ENCODE measurements at places on chromosomes 13 and 19.

GRCh38 chr19:40623403-40624251, 22.5 kb downstream of the LTBP4 start:
- DNase-seq: no peak

DNA sequence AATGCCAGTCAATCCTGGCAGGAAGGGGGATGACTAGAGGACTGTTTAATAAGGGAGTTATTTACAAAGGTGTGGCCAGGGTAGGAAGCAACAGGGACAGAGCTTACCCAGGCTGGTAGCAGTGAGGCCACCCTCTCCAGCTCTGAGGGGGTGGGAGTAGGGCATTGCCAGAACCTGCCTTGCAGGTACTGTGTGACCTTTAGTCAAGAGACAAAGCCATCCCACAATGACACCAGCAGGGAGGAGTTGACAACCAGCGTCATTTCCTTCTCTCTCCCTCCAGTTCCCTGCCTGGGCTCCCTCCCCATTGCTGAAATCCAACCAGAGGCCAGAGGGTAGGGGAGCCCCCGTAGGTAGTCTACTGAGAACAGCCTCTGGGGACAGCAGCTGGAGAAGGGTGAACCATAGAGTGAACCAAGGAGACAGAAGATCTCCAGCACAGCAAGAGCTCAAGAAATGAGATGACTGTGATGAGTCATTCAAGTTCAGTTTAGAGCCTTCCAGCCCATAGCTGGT, 33.3 kb upstream of the SPATA13 start:
- DNase-seq: no peak

GRCh38 chr13:56424246-56424645, 716.5 kb upstream of the PRR20A start:
- no peak for DNase-seq

DNA sequence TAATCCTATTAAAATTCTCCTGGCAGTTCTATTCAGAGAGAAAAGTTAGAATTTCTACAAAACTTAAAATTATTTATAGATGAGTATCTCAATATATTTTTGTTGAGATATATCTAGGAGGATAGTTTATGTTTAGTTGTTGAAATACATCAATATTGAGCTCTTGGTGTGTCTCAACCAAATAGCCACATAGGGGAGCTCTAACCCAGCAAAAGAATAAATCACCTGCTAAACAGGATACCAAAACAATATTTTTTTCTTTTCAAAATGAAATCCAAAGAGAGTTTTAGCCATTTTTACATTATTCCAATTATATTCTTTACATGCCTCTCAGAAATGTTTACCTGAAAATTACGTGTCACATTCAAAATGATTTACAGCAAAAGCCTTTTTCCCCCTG, 954.7 kb downstream of the SLITRK6 start:
- no peak for DNase-seq

DNA sequence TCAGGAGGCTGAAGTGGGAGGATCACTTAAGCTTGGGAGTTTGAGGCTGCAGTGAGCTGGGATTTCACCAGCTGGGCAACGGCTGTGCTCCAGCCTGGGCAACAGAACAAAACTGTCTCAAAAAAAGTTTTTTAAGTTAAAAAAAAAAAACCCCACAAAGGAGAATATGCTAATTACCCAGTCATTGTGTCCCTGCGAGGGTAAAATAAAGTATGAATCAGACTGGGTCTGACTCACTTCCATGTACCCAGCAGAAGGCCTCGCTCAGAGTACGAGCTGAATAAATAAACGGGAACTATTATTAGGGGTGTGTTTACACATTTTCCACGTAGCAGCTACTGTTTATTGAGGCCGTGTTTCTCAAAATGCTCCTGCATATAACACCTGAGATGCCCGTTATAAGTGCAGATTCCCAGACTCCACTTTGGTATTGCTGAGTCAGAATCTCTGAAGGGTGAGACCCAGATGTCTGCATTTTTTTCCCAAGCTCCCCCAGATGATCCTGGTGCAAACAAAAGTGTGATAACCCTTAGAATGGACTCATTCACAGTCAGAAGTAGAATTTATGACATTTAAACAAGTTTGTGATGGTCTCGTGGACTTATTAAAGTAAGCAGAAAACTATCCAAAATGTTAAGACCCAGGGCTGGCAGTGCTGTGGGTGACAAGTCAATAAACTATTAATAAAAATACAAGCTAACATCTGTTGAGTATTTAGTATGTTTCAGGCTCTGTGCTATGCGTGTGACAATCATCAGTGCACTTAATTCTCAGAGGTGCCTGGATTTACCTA, 28.2 kb downstream of the KCNC3 start:
- no peak for DNase-seq

- no peak for DNase-seq
Measured at GRCh38 chr19:54426291-54426931, 11.1 kb downstream of the TTYH1 start.
